ENCODE measurements at places on chromosomes 5 and 9.

DNA sequence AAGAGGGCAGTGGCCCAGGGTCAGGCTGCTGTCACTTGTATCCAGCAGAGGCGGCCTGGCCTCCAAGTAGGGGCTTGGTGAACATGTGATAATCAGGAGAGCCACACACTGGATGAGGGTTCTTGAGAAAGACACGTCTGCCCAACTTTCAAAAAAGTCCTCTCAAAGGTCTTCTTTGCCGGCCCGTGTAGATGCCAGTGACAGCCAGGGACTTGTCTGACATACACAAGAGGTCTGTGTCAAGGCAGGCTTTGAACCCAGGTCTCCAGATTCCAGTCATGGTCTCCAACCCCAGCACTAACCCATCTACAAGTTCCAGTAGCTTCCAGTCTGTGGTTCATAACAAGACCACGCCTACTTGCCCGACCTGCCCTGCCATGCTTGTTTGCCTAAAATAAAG, 7.9 kb upstream of the AMBP start:
- DNase-seq = no peak

DNA sequence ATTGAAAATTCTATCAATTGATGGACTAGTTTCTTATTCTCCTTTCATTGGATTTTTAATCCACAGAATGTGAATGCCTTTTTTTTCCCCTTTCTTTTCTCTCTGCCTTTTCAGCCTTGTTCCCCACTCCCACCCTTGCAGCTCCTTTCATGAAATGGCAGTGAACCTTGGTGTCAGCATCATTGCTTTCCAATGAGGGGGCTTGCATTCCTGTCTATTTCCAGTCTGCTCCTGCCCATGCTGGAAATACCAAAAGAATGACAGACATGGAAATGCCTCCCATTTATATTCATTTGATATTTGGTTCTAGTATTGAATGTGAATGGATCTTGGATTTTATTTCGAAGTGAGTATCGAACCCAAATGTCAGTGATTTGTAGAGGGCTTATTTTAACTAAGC, 162.7 kb upstream of the SGCD start:
- no peak for DNase-seq

DNA sequence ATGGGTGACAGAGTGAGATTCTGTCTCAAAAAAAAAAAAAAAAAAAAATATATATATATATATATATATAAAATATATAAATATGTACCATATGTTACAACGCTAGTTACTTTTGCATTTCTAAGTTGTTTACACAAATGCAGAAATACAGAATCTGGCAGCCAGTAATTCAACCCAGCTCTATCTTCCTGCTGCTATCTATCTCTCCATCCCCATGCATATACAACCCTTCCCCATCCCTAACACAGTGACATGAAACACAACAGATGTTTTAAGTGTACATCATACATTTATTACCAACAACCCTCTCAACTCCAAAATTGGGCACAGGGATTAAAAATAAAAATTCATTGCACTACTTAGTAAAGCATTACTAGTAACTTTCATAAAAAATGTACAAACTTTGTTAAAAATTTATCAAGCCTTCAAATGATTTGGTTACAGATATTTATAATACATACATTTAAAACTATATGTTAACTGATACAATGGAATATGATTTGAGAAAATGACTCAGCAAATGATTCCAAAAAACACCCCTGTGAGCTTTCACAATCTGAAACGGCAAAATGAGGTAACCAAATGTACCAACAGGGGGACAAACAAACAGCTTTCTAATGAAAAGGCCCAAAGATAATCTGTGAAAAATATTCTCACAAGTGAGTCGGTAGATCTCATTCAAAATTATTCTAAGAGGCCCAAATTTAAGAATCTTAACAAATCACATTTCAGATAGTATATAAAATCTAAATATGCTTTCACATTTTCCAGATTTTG, 63.8 kb downstream of the RNF38 start:
- DNase-seq = no peak

- no peak for DNase-seq
These were observed 160.5 kb downstream of the SLC12A2 start for GRCh38 chr5:128243958-128244582.

DNA sequence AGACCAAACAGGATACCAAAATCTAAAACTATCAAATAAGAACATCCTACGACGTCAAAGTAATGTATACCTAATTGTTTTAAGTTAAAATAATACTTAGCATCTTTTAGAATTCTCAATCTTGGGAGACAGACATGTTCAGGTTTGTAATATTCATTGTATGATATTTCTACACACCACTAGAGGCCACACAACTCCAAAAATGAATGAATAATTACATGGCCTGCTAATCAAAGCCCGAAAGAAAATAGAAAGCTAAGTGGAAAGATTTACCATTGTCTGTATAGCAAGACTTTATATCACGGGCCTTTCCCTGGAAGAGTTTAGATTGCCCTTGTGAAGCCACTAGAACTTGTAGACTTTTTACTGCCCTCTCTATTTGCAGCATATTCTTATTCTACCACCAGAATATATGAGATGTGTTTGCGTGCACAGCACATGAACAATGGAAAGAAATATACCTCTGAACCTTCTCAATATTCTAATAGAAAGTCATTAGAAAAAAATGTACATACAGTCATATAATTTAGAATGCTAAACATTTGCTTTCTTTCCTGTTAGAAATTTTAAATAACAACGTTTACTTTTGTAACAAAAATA, 380.1 kb upstream of the NUDT12 start:
- no peak for DNase-seq

- DNase-seq = no peak
These were observed 476.1 kb upstream of the PTPRD start for GRCh38 chr9:11088821-11089374.

DNA sequence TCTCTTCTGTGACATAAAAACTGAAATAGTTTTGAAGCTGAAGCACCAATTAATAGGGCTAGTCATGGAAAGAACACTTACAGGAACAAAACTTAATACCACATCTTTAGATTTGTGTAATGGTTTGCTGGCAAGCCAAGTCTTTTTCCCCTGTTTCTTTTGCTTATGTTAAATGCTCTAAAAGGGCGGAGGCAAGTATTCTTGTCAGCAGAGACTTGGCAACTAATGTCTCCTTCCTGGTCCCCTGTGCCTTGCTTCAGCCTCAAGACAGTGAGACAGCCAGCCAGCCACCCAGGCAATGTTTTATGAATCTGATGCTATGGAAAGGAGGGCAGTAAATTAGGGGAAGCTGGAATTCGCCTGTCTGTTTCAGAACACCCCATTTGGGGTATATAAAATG, 45.7 kb downstream of the PRRC1 start:
- no peak for DNase-seq

DNA sequence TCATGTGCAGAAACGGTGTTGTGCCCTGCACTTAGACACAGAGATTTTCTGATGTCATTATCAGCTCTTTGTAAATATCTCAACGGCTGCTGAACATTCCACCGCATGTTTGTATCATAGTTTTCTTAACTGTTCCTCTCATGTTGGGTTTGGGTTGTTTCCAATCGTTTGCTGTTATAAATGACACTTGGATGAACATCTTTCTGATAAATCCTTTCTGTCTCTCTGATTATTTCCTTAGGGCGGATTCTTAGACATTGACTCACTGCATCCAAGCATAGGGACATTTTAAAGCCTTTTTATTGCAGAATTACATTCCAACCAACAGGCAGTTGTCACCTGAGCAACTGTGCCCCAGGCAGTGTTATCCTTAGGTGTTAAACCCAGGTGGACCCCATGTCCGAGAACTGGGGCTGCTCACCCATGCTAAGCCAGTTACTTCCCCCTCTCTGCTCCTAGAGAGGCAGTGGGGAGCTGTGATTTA, 28.5 kb downstream of the COL5A1 start:
- DNase-seq = no peak

DNA sequence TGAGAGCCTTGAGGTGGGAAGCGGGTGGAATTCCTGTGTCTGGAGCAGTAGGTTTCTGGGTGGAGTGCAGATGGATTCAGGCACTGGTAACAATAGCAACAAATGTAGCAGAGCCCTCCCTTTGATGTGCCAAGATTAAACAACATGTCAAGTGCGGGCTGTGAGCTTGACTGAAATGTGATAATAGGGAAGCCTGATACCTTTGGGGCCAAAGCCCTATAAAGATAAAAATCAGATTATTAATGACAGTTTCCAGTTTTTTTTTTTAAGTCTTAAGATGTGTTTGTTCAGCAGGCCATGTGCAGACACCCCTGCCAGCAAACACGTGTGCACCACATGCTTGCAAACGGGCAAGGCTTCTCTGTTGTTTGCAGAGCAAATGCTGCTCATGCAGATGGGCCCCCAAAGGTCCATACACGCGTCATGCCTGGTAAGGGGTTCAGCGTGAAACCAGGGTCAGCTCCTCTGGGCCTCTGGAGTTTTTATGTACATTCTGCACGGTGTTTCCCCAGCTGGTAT, 193.2 kb downstream of the GADD45G start:
- no peak for DNase-seq

DNA sequence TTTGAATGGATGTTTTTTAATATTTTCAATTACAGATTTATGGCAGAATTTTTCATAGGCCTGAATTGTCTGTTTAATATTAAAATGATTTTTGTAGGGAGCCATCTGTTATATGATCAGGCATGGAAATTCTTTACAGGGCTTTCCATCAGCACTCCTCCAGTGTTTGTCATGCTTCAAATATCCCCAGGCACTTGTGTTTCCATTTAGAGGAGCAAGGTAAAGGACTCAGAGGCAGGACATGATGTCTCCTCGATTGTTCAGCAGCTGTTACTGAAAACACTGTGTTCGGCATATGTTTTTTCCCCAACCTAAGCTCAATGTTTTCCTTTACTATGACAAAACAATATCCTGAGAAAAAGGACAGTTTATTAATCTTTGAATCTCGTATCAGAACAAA, 172.3 kb upstream of the RFX3 start:
- DNase-seq = no peak

- no peak for DNase-seq
These were observed at the start of gene TAL2 for GRCh38 chr9:105662184-105663104. Gene TAL2 (plus strand): TSS chr9:105662457. CDS start chr9:105662497, 40 bp downstream.

- no peak for DNase-seq
These were observed 103.5 kb upstream of the SIMC1 start for GRCh38 chr5:176134529-176135223.

DNA sequence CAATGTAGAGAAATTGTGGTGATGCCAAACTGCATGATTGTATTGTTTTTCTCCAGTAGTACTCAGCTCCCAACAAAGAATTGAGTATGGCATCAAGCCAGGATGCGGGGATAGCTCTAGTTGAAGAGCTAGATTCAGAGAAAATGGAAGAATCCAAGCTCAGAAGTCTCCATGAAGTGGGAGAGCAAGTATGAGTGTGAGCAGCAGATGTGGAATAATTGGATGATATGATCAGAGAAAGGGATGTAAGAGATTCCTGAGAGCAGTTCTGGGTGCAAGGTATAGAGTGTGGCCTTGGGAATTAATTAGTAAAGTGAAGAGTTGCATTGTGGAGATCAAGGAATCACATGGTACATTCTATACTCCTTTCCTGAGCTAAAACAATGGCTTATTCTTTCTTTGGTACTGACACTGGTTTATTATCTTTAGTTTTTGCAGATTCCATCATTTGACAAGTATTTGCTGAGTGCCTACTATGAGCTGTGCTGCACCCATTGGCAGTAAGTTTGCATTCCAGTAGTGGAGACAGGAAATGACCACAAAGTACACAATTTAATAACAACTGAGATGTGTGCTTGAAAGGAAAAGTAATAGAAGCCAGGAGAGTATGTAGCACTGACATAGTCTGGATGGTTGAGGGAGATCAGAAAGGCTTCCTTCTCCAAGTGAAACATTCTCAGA, 177.1 kb downstream of the CPLANE1 start:
- DNase-seq = no peak

GRCh38 chr5:117942861-117943519, 1045.4 kb downstream of the DTWD2 start:
- DNase-seq = no peak

- DNase-seq = no peak
These were observed 11.9 kb downstream of the VAV2 start for GRCh38 chr9:133979921-133980863.

GRCh38 chr5:638501-639252, 26.5 kb downstream of the CEP72 start:
- DNase-seq = no peak

GRCh38 chr5:32116574-32117313, 57.4 kb downstream of the GOLPH3 start:
- DNase-seq = no peak

DNA sequence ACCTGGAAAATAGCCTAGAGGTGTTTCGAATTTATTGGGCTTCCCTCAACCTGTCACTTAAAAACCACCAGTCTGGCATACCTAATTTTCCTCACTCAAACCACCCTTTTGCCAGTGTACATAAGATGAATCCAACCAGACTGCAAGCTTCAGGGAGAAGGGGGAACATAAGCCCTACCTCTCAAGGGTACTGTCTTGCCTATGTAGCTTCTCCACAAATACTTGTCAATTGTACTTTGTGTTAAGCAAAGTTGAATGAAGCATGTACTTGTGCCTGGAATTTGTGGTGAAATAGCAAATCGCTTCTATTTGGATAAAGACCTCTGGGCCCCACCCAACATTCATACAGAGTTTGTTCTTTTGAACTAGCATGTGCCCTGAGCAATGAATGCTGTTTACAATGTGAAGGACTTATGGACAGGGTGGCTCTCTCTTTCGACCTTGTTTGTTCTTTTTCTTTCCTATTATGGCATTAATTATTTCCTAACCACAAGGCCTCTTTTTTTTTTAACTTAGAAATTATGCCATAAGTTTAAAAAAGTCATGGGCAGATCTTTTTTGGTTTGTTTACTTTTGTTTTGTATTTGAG, 580.2 kb downstream of the EBF1 start:
- no peak for DNase-seq

DNA sequence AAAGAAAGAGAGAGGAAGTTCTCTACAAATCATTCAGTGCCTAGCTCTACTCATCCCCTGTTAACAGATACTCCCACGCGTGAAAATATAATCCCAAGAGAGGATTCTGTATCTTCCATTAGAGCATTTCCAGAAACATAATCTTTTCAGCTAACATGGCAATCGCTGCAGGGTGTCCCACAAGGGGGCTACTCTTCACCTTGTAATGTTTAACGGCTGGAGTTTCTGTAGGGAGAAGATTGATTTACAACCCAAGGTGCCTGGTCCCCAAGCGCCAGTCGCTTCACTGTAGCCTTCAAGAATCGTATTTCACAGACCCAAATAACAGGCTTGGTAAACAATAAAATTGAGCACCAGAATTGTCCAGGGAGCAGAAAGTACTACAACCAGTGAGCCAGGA, 318.7 kb downstream of the TLE1 start:
- no peak for DNase-seq

- DNase-seq = no peak
These were observed 227.5 kb downstream of the ACTL7B start for GRCh38 chr9:108628316-108628715.

- no peak for DNase-seq
These were observed 287.4 kb downstream of the ARHGAP26 start for GRCh38 chr5:143057580-143057999.

GRCh38 chr9:20117986-20118385, 329.1 kb upstream of the SLC24A2 start:
- no peak for DNase-seq

DNA sequence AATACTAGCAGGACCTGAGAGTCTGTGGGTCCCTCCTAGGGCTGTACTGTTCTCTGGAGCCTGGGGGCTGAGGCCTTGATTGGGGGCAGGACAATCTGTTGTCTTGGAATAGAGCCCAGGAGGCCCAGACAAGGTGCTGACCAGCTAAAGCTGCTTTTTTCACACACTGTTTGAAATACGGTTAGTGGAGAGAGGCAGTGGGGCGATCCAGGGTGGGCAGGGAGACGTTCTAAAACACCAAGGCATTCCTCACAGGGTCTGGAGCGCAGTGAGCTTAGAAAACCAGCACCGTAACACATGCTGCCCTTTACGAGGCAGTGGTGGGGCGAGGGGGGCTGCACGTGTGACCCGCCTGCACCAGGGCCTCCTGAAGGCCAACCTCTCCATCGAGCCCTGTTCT, 55.1 kb downstream of the EHMT1 start:
- no peak for DNase-seq
